ENCODE measurements at places on chromosomes 1 and 21.

DNA sequence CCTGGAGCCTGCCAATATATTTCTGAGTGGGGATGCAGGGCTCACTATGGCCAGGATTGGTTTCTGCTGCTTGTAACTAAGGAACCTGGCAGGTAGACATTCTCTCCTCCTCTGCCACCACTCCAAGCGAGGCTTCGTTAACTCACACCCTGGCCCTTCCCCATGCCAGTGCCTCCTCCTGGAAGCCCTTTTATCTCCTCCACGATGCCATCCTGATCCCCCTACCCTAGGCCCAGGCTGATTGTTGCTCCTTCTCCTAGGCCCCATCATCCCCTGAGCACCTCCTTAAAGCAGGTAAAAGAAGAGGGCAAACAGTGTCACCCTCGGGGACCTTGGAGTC is 118.5 kb downstream of the DMRTB1 start:
- DNase-seq, result no peak

GRCh38 chr1:201736707-201737320 is 92.1 kb upstream of the IPO9 start:
- DNase-seq, result no peak

DNA sequence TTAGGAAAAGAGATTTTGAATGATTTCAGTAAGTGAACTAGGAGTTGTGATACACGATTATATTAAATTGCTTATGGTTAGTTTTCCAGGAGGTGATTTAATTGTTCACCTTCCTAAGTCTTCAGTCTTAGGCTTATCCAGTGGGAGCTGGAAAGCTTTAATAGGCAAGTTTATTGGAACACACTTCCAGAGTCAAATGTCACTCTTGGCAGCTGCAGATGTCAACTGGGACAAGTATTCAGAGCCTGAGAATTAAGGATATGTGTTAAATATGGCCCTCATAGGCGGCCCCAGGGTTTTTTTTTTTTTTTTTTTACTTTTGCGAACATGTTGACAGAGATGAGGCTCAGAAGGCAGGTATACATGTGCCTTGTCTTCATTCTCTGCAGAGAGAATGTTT is 29.2 kb downstream of the UCK2 start:
- no peak for DNase-seq

DNA sequence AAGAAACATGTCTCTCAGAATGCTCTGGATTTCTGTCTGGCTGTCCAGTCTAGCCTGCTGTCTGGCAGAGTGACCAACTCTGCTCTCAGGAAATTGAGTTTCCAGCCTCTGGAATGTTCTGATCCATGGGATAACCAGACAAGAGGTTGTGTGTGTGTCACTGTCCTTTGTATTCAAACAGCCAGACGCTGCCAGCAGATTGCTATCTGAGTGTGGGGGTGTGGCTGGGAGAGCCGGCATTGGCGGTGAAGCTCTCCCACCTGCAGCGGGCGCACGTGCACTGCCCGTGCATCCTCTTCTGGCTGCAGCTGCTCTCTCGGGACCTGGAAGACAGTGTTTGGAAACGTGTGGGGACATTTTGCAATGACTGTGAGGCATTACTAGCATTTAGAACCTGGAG is 26.1 kb downstream of the PKP1 start:
- DNase-seq, result no peak

- no peak for DNase-seq
Measured at GRCh38 chr1:67239738-67240137, 67.9 kb upstream of the IL12RB2 start.

- DNase-seq, result no peak
Measured at GRCh38 chr1:48229317-48229716, 6.8 kb downstream of the SLC5A9 start.

- DNase-seq, result no peak
Measured at GRCh38 chr1:47522935-47523834, 85.3 kb downstream of the FOXD2 start.

GRCh38 chr1:36300526-36300925 is 5.6 kb upstream of the SH3D21 start:
- DNase-seq, result no peak

GRCh38 chr1:156439777-156440183 is 60.8 kb downstream of the MEF2D start:
- no peak for DNase-seq

DNA sequence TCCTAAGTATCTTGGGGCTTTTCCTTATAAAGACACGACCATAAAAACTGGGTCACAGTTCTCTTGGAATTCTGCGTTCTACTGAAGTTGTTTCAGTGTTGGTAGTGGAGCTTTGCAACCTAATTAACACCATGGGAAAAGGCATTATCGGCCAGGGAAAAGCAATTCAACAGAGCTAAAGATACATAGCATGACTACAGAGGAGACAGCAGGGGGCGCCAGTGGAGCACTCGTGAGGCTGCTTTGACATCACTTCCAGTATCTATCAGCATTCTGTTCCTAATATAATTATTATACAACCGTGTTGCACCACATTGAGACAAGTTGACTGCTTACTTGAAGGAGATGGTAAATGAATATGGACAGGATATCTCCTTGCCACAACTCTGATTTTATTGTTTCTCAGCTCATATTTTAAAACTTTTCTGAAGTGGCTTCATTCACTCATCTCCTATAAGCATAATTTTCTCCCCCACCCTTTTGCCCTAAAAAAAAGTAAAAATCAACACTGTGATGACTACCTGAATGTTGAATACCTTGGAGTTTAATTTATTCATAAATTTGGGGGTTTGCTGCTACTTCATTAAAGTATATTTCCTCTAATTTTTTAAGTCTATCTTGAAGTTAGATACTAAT is 39.4 kb downstream of the ZP4 start:
- DNase-seq, result no peak

DNA sequence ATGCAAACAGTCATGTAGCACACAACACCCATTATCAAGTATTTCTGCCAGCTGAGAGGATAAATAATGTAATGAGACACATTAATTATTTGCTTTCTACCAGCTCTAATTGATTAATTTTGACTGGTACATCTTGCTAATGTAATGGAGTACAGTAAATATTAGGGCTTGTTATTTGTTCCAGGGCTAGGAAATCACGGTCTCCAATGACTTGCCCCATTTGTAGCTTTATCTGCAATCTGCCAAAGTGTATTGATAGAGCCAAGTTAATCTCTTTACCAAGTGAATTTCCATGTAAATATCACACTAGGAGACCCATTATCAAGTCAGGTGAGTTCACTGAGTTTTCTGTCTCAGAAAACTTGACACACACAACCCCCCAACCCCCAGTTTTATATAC is 55.1 kb downstream of the RGS13 start:
- DNase-seq, result no peak
